Activated naive CD8-positive, alpha-beta T cell treated with anti-CD3 and anti-CD28 coated beads for 36 hours (primary cell): ENCODE measurements at places on chromosomes 12 and 14. TPM values are rescaled to one million over a fixed set of nuclear protein-coding genes. Genes with fewer than 3 reads are reported as not detected.

The PLA2G1B gene
- total RNA-seq, result not detected

The GLIPR1L2 gene
- total RNA-seq, result not detected

The IL31 gene
- total RNA-seq, result not detected

The MYH6 gene
- total RNA-seq, result not detected

The PPP2R5E gene
- 42.8 TPM for total RNA-seq

The NINJ2 gene
- 1.4 TPM for total RNA-seq

The NGB gene
- not detected for total RNA-seq

The SLC8B1 gene
- total RNA-seq, result 13.5 TPM

The KRT85 gene
- not detected for total RNA-seq

The FAM234B gene
- 6.9 TPM for total RNA-seq

The KITLG gene
- 0.08 TPM for total RNA-seq

GRCh38 chr12:93571365-93571924, 1.0 kb upstream of the SOCS2 start:
- DNase-seq, result peak; percentile 81
- peaks cover 17% of the 10 kb centered on the region for H3K36me3 ChIP-seq
- H3K4me1 ChIP-seq, result peaks cover 28% of the 10 kb centered on the region
- peaks cover 16% of the 10 kb centered on the region for H3K27me3 ChIP-seq
- peak overlapping the region; percentile 79 for H3K27ac ChIP-seq
- peak overlapping the region; percentile 71 for H3K4me3 ChIP-seq

- H3K4me1 ChIP-seq, result peaks cover 7% of the 10 kb centered on the region
- no peaks in the 10 kb centered on the region for H3K36me3 ChIP-seq
- H3K27me3 ChIP-seq, result no peaks in the 10 kb centered on the region
Observed at GRCh38 chr12:91951571-91951970, 194.1 kb downstream of the BTG1 start.

GRCh38 chr14:73792481-73792880, 59.1 kb upstream of the PTGR2 start:
- no peaks in the 10 kb centered on the region for H3K27me3 ChIP-seq
- H3K27ac ChIP-seq, result no peak overlapping the region
- peaks cover 29% of the 10 kb centered on the region for H3K4me1 ChIP-seq
- H3K36me3 ChIP-seq, result no peaks in the 10 kb centered on the region
- DNase-seq, result no peak

GRCh38 chr12:57764662-57765002, 2.2 kb downstream of the CYP27B1 start:
- peaks cover 42% of the 10 kb centered on the region for H3K4me1 ChIP-seq
- DNase-seq, result peak; percentile 29
- H3K36me3 ChIP-seq, result peaks cover 48% of the 10 kb centered on the region
- peaks cover 5% of the 10 kb centered on the region for H3K27me3 ChIP-seq

- H3K4me3 ChIP-seq, result no peak overlapping the region
- H3K27me3 ChIP-seq, result peaks cover 21% of the 10 kb centered on the region
- DNase-seq, result no peak
- H3K27ac ChIP-seq, result no peak overlapping the region
- H3K4me1 ChIP-seq, result peaks cover 10% of the 10 kb centered on the region
Observed at GRCh38 chr12:102421802-102422583, 58.4 kb downstream of the IGF1 start.

GRCh38 chr12:124776125-124776513, 87.5 kb downstream of the SCARB1 start:
- no peak for DNase-seq
- H3K4me1 ChIP-seq, result peaks cover 34% of the 10 kb centered on the region
- peaks cover 14% of the 10 kb centered on the region for H3K36me3 ChIP-seq
- H3K27ac ChIP-seq, result no peak overlapping the region

DNA sequence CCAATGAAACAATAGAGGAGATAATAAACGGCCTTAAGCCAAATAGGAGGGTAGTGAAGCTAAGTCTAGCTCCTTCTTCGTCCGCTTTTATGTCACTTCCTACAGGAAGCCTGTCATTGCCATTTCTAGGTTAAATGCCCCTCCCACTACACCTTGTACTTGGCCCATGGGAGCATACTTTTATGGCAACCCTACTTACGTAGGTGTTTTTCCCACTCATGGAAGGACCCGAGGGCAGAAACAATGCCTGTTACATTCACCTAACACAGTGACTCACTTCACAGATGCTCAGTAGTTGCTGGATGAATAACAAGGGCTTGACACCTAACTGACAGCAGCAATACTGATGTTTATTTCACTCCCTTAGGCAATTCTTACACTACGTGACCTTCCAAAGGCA, 44.5 kb downstream of the ALKBH1 start:
- no peak overlapping the region for H3K27ac ChIP-seq
- H3K4me1 ChIP-seq, result no peaks in the 10 kb centered on the region
- H3K27me3 ChIP-seq, result no peaks in the 10 kb centered on the region
- no peak overlapping the region for H3K4me3 ChIP-seq

GRCh38 chr12:119343130-119343529, 8.6 kb downstream of the CCDC60 start:
- H3K4me3 ChIP-seq, result no peak overlapping the region
- no peaks in the 10 kb centered on the region for H3K36me3 ChIP-seq
- no peak for DNase-seq
- H3K27ac ChIP-seq, result no peak overlapping the region
- no peaks in the 10 kb centered on the region for H3K4me1 ChIP-seq
- peaks cover 11% of the 10 kb centered on the region for H3K27me3 ChIP-seq

DNA sequence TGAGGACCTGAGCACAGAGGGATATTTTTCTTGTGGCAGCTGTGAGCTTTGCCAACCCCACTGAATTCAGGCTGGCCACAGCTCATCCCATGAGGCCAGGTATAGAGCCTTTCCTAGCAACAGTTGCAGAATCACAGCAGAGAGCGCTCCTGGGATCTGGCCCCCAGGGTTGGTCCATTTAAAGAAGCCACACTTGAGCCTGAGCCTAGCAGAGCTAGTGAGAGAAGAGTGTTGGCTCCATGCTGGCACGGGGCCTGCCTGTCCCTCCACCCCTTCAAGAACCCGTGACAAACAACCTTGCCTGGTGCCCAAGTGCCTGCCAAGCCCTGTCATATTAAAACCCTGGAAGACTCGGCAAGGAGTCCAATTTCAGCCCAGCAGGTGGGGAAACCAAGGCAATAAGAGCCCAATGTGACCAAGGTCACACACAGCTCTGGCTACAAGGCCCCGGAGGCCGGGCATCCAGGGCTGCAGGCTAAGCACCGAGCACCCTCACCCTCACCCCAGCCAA, 91.6 kb downstream of the LRRC74A start:
- no peaks in the 10 kb centered on the region for H3K27me3 ChIP-seq
- no peak overlapping the region for H3K4me3 ChIP-seq
- peaks cover 32% of the 10 kb centered on the region for H3K4me1 ChIP-seq
- no peak for DNase-seq

DNA sequence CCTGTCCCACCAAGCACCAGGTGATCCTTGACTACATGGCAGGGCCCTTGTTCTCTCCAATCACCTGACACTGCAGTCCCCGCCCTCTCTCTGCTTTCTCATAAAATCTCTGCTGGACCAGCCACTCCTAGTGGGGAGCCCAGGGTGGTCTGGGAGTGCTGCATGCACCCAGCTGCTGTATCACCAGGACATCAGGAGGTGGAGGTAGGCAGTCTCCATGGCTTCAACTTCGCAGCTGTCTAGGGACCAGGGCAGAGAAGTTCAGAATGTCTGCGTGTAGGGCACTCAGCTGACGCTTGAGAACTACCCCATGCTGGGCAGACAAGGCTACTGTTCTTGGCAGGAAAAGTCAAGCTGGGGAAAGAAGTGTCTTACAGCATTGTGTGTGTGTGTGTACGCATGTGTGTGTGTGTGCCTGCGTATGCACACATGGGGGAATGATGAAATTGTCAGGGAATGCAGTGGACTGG, 2.6 kb downstream of the WSCD2 start:
- no peaks in the 10 kb centered on the region for H3K4me1 ChIP-seq
- no peak overlapping the region for H3K27ac ChIP-seq
- no peak overlapping the region for H3K4me3 ChIP-seq

DNA sequence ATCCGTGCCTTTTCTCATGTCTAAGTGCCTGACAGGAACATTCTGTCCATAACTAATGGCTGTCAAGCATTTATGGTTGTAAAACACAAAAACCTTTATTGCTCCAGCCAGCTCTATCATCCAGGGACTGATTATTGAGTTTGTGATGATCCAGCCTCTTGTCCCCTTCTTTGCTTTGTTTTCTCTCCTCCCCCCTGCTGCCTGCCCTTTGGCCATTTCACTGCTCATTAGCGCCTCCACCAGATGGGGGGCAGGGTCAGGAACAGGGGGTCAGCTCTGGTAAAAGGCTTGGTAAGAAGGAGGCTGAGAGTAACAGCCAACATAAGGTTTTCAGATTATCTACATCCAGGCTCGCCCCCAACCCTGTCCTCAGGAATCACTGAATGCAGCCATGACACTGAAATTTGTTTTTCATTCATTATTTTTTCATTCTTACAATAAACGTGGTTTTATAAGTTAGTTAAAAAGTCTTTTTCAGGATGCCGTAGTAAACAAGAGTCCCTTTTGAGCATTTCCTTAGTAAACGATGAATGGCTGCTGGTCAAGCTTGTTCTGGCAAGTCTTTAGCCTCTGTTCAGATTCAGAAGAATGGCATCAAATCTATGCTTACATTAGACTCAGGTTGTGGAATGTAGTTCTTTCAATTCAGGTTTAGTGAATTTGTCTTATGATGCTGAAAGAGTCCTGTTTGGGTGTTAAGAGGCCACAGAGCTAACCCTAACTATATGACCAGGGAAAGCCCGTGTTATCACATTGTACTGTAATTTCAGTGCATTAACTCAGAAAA, 21.7 kb downstream of the HMGA2 start:
- no peak overlapping the region for H3K4me3 ChIP-seq
- H3K36me3 ChIP-seq, result no peaks in the 10 kb centered on the region
- no peaks in the 10 kb centered on the region for H3K4me1 ChIP-seq
- H3K27me3 ChIP-seq, result peaks cover 24% of the 10 kb centered on the region
- DNase-seq, result no peak

DNA sequence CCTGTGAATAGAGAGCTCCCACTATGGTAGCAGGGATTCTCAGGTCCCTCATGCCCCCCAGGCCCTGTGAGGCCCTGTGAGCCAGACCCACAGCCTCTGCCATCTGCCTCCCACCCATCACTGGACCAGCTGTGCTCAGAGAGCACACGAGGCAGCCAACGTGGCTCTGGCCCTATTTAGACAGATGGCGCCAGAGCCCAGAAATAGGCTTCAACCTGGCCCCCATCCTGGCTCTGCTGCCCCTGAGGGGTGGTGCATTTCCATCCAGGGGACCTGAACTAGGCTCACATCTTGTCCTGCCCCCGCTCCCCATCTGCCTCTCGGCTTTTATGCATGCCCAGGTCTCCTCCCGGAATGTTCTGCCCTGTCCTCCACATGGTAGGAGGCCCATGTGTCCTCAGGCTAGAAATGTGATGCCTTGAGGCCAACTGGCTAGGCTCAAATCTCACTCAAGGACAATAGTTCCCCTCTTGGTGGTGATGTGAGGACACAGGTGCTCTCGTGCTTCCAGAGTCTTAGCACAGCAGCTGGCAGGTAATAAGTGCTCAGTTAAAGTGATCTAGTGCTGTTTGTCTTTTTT, 18.9 kb downstream of the TMEM63C start:
- DNase-seq, result no peak
- H3K27me3 ChIP-seq, result peaks cover 8% of the 10 kb centered on the region
- H3K4me1 ChIP-seq, result no peaks in the 10 kb centered on the region
- H3K27ac ChIP-seq, result no peak overlapping the region
- no peaks in the 10 kb centered on the region for H3K36me3 ChIP-seq

GRCh38 chr12:11746940-11747716, 97.7 kb downstream of the ETV6 start:
- H3K27ac ChIP-seq, result no peak overlapping the region
- peaks cover 40% of the 10 kb centered on the region for H3K4me1 ChIP-seq
- H3K4me3 ChIP-seq, result no peak overlapping the region
- no peaks in the 10 kb centered on the region for H3K27me3 ChIP-seq

GRCh38 chr14:99212646-99213045, 59.4 kb downstream of the BCL11B start:
- H3K27me3 ChIP-seq, result no peaks in the 10 kb centered on the region
- H3K4me3 ChIP-seq, result peak overlapping the region; percentile 75
- H3K27ac ChIP-seq, result peak overlapping the region; percentile 96
- no peak for DNase-seq
- peaks cover 91% of the 10 kb centered on the region for H3K4me1 ChIP-seq
- H3K36me3 ChIP-seq, result peaks cover 18% of the 10 kb centered on the region

GRCh38 chr14:52313903-52314594, at the start of gene PTGER2:
PTGER2 (plus strand) TSS chr14:52314312; CDS start chr14:52314549, 237 bp downstream.
- H3K4me1 ChIP-seq, result peaks cover 62% of the 10 kb centered on the region
- peak within 1 kb of the TSS; percentile 98 for H3K4me3 ChIP-seq
- H3K27me3 ChIP-seq, result peaks cover 18% of the 10 kb centered on the region
- H3K27ac ChIP-seq, result peak within 1 kb of the TSS; percentile 93

- H3K27ac ChIP-seq, result no peak overlapping the region
- H3K27me3 ChIP-seq, result no peaks in the 10 kb centered on the region
- no peak for DNase-seq
Observed at GRCh38 chr12:11561411-11561810, 88.1 kb upstream of the ETV6 start.

DNA sequence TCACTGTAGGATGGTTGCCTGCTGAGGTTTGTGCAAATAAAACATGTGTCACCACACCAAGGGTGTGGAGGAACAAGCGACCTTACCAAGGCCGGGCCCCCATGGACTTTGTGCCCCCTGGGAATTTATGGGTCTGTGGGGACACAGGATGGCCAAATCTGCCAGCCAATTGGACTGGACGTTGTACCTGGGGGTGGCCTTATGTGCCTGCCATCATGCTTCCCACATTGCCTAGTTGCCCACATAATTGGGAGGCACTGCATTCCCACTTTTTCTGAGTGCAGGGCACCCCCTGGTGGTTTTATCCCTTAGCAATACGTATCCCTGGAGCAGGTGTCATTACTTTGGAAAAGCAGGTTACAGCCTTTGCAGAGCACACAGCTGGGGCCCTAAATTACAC, 92.6 kb upstream of the TMPO start:
- H3K27me3 ChIP-seq, result no peaks in the 10 kb centered on the region
- no peak overlapping the region for H3K4me3 ChIP-seq
- H3K4me1 ChIP-seq, result peaks cover 2% of the 10 kb centered on the region
- DNase-seq, result no peak
- H3K27ac ChIP-seq, result no peak overlapping the region

GRCh38 chr12:54265364-54265812, 14.5 kb downstream of the CBX5 start:
- peaks cover 6% of the 10 kb centered on the region for H3K36me3 ChIP-seq
- no peak for DNase-seq
- peaks cover 11% of the 10 kb centered on the region for H3K4me1 ChIP-seq
- H3K27me3 ChIP-seq, result no peaks in the 10 kb centered on the region

GRCh38 chr12:96434107-96434506, 33.9 kb upstream of the CDK17 start:
- H3K27me3 ChIP-seq, result no peaks in the 10 kb centered on the region
- peaks cover 26% of the 10 kb centered on the region for H3K4me1 ChIP-seq
- no peak overlapping the region for H3K4me3 ChIP-seq
- peak; percentile 61 for DNase-seq
- peak overlapping the region; percentile 52 for H3K27ac ChIP-seq
